MM.1S (cell line): ENCODE measurements at places on chromosomes 13 and 19.

DNA sequence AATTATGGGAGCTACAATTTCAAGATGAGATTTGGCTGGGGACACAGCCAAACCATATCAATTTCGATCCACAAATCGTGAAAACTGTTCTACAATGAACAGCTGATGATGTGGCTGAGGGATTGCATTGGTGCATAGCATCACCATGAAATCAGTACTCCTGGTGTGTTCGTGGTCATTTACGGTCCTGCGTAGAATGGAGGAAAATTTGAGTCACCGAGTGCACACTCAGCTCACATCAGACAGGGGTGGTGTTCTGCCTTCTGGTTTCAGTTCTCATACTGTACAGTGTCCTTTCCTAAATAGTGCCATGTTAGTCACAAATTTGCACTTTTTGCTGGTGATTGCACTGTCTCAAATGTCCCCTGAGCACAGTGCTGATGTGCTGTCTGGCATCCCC is 39.2 kb downstream of the MYH14 start:
- DNase-seq: no peak

- DNase-seq: no peak
These were observed 2.7 kb downstream of the EGLN2 start for GRCh38 chr19:40801426-40802299.

GRCh38 chr19:3585301-3586126 is at the start of gene GIPC3:
TSS of gene GIPC3 (plus strand) at chr19:3585478. CDS start at chr19:3585598, 120 bp downstream.
- no peak for DNase-seq

GRCh38 chr13:73481886-73482445 is 423.2 kb downstream of the KLF5 start:
- DNase-seq: no peak

DNA sequence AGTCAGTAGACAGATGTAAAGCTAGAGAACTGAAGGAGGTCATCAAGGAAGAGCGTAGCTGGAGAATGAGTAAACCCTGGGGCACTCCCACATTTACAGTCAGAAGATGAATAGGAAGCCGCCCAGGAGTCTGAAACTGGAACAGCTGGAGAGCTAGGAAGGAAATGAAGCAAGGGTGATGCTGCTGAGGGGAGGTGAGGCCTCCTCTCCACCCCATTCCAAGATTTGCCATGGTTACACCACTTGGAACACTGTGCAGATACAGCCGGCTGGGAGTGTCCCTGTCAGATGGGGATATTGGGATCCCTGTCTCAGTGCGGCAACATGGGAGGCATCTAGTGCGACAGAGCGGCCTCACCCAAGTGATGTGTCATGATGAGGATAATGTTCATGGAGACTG is 51.8 kb upstream of the GPI start:
- no peak for DNase-seq

DNA sequence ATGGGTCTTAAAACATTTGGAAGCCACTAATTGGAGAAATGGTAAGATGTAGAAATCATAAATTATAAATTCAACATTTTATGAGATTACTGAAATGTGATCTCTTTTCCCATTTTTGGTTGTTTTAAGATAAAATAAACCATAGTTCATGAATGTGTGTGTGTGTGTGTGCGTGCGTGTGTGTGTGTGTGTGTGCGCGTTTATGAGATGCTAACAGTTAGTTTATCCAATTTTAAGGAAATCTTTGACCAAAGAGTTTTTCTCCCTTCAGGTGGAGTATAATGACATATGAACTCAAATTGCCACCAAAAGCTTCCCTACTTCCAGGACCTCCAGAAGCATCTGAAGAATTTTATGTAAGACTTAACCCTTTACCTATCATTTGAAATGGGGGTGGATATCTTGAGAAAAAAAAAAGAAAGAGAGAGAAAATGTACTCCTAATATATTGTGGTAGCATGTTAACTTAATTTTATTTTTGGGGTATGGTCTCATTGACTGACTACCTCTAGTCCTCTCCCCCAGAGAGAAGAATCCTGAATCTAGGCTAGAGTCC is 98.1 kb upstream of the AKAP11 start:
- no peak for DNase-seq

- no peak for DNase-seq
These were observed 202.4 kb upstream of the EDNRB start for GRCh38 chr13:78121001-78121400.

DNA sequence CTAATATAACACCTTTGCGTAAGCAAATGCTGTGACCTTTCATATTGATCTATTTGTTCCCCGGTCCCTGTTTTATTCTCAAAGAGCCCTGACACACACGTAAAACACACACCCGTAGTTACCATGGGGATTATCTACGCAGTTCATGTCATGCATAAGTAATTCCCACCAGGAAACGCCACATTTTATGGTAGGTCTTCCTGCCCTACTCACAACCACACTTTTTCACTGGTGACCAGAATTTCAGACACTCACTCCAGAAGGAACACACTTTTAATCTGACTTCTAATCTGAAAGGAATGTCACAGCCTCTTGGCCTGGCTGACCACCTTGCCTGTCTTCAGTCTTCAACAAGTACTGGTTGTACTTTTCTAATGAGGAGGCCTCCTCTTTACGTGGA is 46.8 kb downstream of the SLC7A1 start:
- no peak for DNase-seq

- DNase-seq: no peak
These were observed 610.9 kb upstream of the PCDH9 start for GRCh38 chr13:67841071-67841470.

- no peak for DNase-seq
These were observed 7.3 kb downstream of the C19orf53 start for GRCh38 chr19:13781547-13781946.

DNA sequence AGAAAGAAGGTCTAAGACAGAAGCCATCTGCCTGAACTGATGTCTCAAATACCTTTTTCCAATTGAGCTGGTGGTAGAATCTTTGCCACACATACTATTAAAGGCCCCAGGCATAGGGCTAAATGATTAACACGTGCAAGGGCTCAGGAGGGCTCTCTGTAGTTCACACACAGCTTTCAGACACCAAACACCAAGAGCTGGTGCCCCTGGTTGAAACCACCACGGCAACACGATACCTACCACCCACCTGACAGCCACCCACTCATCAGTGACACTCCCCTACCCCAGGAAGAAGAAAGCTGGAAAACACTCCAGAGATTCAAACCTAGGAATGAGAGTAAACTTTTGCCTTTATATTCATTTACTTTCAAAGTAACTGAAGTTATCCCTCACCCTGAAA is 26.8 kb downstream of the IRS2 start:
- no peak for DNase-seq

GRCh38 chr13:84303035-84303434 is 420.8 kb upstream of the SLITRK1 start:
- DNase-seq: no peak

DNA sequence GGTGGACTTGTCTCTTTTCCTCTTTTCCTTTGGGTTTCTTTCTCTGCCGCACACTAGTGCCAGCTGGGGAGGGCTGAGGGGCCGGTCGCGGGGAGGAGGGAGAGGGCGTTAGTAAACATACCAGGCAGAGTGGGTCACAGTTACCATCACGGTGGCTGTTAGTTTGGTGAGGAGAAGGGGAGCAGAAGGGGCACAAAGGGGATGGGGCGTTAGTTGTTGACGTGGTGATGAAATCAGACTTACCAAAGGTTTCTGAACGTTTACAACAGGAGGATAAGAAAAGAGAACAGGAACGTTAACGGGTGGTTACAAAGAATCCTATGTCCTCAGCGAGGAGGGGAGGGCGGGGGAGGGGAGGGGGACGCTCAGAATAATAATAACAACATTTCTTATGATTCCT is 77.9 kb downstream of the PTPRS start:
- no peak for DNase-seq

GRCh38 chr19:9538183-9539058 is at the start of gene ZNF426:
TSS of gene ZNF426 (minus strand) at chr19:9538645. CDS start at chr19:9536232, 2,413 bp downstream.
- peak; percentile 77 for DNase-seq

GRCh38 chr13:107974409-107974808 is 240.9 kb downstream of the LIG4 start:
- no peak for DNase-seq

GRCh38 chr13:111905609-111905945 is 161.4 kb upstream of the SOX1 start:
- no peak for DNase-seq

GRCh38 chr19:16113727-16114126 is 2.0 kb downstream of the RAB8A start:
- peak; percentile 67 for DNase-seq

GRCh38 chr13:81283062-81283461 is 942.1 kb upstream of the SPRY2 start:
- DNase-seq: no peak

- DNase-seq: no peak
These were observed 8.5 kb downstream of the CBARP start for GRCh38 chr19:1229056-1229923.

DNA sequence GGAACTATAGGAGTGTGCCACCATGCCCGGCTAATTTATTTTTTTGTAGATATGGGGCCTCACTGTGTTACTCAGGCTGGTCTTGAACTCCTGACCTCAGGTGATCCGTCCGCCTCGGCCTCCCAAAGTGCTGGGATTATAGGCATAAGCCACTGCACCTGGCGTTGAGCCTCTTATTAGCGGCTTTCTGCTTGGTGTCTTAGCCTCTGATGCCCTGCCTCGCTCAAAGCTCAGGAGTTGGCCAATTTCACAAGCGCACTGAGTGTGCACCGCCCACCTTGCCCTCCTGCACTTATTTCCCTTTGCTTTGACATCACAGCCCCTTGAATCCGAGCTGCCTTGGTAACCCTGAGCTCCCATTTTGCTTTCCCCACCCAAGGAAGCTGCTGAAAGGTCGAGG is 10.1 kb downstream of the YIPF2 start:
- DNase-seq: no peak

GRCh38 chr13:77751513-77752456 is 54.3 kb downstream of the SLAIN1 start:
- peak; percentile 69 for DNase-seq

- no peak for DNase-seq
These were observed 239.8 kb downstream of the COG6 start for GRCh38 chr13:39895254-39895653.

DNA sequence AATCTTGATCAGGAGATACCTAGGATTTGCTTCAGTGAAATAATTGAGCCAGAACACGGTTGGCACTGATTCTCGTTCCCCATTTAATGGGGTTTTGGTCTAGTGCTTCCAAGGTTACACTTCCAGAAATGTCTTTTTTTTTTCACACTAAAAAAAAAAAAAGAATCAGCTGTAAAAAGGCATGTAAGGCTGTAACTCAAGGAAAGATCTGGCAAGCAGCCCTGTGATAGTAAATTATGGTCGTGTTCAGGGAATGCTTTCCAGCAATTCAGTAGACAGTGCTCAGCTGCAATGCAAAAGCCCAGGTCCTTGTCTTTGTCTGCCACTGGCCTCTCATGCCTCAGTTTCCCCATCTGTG is 27.2 kb upstream of the NDUFS7 start:
- DNase-seq: no peak

DNA sequence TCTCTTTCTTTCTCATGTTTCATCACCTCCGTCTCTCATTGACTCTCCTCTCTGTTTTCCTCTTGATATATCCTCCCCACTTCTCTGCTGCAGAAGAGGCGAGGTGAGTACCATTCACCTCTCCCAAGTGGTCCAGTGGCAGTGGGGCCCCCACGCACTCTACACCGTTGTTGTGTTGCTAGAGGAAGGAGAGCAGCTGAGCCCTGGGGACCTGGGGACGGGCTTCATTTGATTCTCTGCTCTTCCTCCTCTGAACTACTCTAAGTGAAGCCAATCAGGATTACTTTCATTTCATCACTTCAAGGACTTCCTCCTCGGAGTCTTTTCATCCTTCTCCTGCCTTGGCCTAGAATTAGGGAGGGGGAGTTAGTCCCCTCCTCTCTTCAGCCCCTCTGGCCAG is 64.6 kb downstream of the CCNE1 start:
- peak; percentile 7 for DNase-seq

DNA sequence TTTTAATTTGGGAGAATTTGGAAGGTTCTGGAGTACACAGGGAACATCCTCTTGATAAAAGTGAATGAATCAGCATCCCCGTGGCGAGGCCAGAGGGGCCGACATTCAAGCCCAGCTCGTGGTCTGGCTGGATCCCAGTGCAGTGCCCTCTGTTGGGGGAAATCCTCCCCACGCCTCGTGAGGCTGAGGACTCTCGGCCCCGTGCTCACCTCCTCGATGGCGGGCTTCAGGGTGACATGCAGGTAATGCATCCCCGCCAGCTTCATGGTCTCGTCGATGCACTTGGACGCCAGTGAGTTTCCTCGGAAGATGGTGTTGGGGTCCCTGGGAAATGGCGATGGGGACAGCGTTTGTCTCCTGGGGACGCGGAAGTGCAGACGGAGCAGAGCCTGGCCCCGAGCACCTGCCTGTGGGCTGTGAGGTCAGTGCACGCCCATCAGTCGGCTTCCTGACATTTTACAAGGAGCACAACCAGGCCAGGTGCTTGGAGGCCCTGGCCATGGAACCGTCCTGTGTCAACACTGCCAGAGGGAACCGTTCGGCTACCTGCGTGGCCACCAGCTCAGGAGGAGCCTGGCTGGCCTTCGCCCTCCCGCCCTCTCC is 43.3 kb upstream of the C13orf46 start:
- DNase-seq: no peak

DNA sequence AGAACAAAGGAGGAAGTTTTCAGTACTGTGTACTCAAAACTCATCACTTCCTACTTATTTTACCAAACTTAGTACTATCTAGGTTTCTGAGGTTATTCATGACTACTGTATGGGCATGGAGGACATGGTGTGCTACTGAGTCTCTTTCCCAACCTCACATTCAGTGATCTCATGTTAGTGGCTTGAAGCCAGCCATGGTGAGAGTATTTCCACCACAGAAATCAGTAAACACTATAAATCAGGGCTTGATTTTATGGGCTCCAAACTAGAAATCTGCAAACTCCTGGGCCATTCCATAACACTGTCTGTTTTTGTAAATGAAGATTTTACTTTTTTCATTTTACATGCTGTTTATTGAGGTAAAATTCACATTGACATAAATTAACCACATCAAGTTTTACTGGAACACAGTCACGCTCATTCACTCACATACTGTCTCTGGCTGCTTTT is 19.7 kb downstream of the MED26 start:
- DNase-seq: no peak

DNA sequence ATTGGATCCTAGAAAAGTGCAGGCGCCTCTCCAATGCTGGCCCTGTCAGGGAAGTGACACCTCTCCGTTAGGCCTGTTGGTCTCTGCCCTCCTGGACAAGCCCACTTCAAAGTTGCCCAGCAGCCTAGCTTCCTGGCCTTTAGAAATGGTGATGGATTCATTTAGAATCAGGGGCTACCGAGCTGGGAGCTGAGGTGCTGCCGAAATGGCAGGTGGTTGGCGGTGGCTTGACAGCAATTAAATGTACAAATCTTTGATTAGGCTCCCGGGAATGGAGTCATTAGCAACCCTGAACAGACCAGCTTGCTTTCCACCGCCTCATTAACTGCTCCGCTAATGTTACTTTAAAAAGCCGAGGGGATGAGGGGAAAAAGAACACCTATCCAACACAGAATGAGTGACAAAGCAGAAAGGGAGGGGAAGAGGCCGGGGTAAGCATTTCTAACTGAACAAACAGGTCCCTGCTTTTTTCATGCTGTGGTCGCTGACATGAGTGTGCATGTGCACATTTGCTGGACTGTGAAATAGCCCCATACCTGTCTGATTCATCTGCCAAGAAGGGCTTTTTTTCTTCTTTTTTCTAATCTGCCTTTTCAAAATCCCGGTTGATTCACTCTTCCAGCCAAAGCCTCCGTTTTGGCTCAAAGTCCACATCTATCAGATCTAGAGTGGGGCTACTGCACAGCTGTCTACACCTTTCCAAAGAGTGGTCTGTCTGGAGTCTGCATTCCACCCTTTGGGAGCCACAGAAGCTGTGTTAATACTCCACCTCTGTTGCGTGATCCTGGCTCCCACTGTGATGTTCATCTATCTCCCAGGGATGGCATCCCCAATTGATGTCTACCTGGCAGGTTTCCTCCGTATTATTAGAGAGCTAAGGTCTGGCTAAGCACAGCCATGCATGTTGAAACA is 431.9 kb downstream of the COG6 start:
- DNase-seq: no peak
